ENCODE measurements at places on chromosomes 4 and X. TPM values are rescaled to one million over a fixed set of nuclear protein-coding genes. Genes with fewer than 3 reads are reported as not detected.

GRCh38 chr4:163384926-163385325 is 41.2 kb downstream of the NPY5R start:
- DNase-seq = no peak

Gene MGARP
- total RNA-seq = 0.34 TPM

Gene HHIP
- 4.0 TPM for total RNA-seq

DNA sequence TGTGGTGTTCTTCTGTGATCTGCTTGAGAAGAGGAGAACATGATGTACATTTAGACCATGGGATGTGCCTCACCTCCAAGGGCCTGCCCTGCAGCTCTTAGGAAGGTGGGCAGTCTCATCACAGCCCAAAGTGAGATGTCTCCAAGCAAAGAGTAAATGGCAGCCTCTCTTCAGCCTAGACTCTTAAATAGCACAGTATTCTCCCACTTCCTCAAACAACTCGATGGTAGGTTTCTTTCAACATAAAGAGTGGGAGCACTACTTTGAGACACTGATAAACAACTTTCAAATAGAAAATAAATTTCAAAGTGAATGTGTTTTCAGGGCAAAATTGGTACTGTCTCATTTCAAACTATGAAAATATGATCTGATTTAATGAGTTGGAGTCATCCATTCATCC is 35.2 kb downstream of the EDNRA start:
- no peak for DNase-seq

DNA sequence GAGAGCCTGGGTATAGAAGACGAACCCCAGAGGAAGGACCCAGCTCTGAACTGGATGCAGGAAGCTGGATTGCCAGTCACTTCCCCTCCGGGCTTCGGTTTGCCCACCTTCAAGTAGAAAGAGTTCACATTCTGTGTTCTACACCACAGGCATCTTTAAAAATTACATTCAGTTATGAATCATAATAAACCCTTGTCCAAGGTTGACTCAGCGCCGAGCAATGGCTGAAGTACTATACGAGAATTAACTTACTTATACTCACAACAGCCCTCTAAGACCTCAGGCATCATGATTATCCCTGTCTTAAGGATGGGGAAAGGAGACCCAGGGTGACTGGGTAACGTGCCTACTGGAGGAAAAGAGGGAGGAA is 72.5 kb downstream of the EVC2 start:
- no peak for DNase-seq

- DNase-seq = no peak
Measured at GRCh38 chrX:139324756-139325155, 205.8 kb upstream of the F9 start.

- DNase-seq = no peak
Measured at GRCh38 chrX:149641835-149642234, 10.2 kb upstream of the TMEM185A start.

Gene GRIPAP1
- total RNA-seq = 69.7 TPM

DNA sequence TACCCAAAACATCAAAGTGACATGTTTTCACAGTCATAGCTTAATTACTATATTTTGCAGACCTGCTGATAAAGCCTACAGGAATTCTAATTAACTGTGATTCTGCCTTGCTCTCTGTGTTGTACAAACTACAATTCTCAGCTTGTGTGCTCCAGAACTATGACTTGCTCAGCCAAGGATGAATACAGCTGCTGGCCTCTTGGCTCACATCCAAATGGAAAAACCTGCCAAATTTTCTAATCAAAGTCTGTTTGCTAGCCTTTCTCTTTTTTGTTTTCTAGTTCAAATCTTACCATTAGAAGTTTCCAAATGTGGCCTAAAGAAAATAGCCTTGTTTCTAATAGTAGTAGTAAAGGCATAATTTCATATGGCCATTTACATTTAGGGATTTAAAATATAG is 1176.8 kb downstream of the FAM133A start:
- DNase-seq = no peak

GRCh38 chr4:94447754-94448411 is 3.9 kb upstream of the PDLIM5 start:
- no peak for DNase-seq

- no peak for DNase-seq
Measured at GRCh38 chrX:44705817-44706551, 137.8 kb upstream of the DUSP21 start.

DNA sequence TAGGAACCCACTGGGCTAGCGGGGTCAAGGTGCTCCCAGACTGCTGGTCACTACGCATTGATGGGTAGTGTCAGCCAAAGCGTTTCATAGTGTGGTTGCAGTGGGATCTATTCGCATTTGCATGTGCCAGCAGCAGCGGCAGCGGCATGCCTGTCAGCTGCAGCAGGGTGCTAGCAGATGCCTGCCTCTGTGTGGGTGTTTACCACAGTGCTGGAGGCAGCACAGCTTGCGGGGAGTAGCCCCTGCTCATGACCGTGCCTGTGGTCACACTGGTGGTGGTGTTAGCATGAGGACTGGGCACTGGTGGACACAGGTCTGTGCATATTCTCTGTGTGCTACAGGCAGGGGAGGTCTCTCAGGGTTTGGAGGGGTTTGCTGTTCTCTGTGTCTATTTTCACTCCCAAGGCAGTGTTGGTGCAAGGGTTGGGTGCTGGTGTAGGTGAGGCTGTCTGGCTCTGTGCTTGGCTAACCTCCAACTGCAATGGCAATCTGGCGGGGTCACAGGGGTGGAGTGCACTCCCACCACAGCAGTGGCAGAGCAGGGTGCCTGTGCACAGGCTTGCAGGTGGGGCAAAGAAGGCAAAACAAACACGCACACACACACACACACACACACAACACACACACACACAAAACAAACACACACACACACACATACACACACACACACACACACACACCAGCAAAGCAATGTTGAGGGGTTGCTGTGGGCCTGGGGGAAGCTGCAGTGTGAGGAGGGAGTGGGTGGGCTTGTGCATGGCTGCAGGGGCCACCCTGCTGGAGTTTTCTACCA is 184.4 kb downstream of the GLUD2 start:
- DNase-seq = no peak

DNA sequence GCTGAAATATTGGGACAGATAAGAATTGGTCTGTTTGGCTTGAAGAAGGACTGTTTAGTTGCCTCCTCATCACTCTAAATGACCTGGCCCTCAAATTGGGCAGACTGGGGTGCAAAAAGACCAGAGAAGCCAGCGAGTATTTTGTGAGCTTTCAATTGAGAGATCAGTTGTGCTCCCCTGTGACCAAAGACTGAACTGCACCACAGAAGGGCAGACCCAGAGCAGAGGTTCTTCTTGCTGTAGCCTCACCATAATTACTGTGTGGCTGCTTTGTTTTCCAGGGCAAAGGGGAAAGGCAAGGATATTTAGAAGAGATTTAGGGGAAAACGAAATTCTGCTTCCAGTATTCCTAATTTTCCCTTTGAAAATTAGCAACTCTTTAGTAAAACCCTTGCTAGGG is 104.0 kb upstream of the MBNL3 start:
- DNase-seq = no peak

Gene RTL3
- not detected for total RNA-seq

- DNase-seq = no peak
Measured at GRCh38 chrX:71214604-71215337, 8.3 kb upstream of the GJB1 start.

Gene DRD5
- 0.09 TPM for total RNA-seq

All from mesothelial cell of epicardium (in vitro differentiated cells).